ENCODE measurements at places on chromosomes 7 and 10.

GRCh38 chr10:33841678-33842077, 507.2 kb upstream of the NRP1 start:
- DNase-seq = no peak

GRCh38 chr7:9889554-9889953, 1084.1 kb upstream of the PHF14 start:
- no peak for DNase-seq

DNA sequence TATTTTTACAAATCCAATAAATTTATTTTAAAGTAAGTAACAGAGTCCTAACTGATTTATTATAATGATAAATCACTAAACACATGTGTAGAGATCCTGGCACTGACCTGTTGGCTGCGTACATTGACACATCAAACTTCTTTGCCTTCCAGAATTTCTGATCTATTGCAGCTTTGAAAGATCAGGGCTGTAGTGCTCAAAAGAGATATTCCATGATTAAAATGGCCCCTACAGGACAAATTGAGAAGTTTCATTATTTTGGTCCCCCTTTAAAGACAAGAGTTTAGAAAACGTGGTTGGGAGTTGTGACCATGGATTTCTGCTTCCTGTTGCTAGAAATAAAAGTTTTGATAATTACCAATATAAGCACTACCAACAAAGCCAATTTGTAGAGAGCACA, 87.7 kb upstream of the PDK4 start:
- DNase-seq = peak; percentile 53

DNA sequence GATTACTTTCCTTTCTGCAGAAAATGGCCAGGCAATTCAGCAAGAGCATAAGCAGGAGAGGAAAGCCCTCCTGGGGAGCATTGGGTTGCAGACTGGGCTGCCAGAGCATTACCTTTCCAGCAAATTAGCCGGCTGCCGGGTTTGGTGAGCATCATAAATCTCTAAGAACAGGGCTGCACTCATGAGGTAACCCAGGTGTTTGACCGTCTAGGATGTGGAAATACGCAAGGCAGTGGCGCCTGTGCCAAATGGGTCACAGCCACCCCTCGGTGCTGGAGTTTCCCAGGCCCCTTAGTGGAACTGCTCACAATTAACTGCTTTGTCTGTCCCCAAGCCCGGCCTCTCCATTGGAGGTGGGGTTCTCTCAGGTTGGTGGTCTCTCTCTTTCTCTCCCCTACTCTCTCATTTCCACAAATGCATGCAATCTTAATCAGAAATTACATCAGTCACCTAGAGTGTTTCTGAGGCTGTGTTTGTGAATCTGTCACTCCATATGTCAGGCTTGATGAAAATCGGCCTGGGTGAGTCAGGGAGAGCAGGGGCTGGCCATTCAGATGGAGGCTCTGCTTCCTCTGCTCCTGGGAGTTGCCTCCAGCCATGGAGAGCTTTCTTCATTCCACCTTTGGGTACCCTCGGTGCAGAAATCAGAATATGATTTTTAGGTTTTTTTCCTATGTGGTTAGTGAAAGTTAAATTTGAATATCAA, 26.7 kb downstream of the PTN start:
- peak; percentile 6 for DNase-seq

GRCh38 chr10:35456153-35456720, 119.9 kb downstream of the CCNY start:
- no peak for DNase-seq

DNA sequence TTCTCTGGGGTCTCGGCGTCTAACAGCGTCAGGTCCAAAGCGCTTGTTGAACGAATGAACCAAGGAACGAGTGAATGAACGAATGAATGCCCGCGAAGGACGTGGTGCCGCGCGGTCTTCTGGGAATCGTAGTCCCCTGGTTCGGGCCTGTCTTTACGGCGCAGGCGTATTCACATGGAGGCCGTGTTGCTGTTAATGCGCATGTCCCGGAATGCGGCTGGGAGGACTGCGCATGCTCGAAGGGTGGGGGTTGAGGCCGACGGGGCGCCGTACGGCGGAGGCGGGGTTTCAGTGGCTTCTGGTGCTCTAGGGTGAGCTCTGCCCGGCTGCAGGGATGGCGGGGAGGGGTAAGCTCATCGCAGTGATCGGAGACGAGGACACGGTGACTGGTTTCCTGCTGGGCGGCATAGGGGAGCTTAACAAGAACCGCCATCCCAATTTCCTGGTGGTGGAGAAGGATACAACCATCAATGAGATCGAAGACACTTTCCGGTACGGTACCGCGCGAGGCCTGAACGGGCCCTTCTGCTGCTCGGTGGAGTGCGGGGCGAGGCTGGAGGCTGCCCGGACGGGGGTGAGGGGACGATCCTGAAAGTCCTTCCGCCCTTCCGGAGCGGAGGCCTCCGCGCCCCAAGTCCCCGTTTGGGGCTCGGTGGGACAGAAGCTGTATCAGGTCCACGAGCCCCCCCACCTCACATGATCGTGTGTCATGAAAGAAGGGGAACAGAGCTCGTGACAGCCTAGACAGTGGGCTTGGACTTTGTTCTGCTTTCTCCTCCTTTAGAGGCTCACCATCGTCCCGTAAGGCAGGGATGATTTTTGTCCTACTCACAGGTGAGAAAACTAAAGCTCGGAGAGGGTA, at the start of gene ATP6V1F:
Gene ATP6V1F (plus strand): TSS at position 286 of the 862 bp plus-strand sequence. CDS start 49 bp downstream, at position 335.
- peak; percentile 88 for DNase-seq

GRCh38 chr10:88038268-88038667, 174.8 kb downstream of the PTEN start:
- DNase-seq = no peak

- no peak for DNase-seq
These were observed 30.5 kb upstream of the ZNF273 start for GRCh38 chr7:64872351-64873154.

DNA sequence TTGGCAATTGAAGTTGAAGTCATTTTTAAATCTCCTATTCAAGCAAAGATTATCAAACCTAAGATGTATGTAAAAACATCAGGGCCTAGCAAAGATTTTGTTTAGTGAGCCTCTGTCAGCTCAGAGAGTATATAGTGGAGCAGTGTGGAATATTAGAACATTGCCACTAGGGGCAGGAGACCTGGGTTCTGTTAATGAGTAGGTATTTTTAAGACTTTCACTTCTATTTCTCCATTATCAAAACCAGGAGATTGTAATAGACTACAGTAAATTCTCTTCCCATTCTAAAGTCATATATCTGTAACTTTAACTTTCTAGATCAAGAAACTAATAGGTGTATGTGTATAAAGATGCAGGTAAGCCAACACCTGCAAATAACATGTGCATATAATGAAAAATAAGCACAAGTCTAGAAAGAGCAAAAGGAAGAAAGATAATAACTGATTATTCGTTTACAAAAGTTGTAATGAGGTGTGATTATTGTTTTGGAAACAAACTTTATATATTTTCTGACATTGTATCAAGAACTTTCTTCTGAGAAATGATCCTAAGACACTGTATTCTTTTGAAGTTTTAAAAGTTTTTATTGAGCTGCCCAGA, 64.4 kb downstream of the KCND2 start:
- peak; percentile 1 for DNase-seq

- DNase-seq = no peak
These were observed 53.7 kb downstream of the CAV1 start for GRCh38 chr7:116578526-116578925.

DNA sequence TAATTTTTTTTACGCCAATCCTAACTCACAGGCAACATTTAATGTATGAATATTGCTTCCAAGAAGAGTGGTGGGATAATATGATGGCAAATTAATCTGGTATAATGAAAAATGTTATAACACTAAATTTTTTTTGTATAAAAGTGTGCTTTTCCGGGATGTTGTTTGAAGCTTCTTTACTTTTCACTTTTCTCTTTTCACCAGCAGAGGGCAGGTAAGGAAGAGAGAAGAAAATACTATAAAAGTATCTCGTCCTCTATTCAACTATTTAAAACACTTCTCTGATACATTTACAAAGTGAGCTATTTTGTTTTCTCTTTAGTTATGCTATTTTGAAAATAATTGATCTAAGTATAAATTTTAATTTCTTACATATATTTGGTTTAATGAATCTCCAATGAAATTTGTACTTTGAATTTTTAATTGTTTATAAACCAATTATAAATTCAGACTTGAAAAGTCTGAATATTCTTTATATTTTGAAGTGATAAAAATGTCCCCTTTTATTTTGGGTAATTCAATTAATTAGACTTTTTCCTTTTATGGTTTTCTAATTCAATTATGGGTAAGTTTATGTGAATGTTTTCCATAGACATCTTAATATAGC, 20.7 kb upstream of the CFTR start:
- DNase-seq = no peak
